ENCODE measurements at places on chromosomes 2 and 18. TPM values are rescaled to one million over a fixed set of nuclear protein-coding genes. Genes with fewer than 3 reads are reported as not detected.

KIF5C gene
- total RNA-seq = 0.42 TPM

POMC gene
- total RNA-seq = not detected

SERPINB3 gene
- 0.11 TPM for total RNA-seq

DPP4 gene
- total RNA-seq = 0.44 TPM

REG3A gene
- not detected for total RNA-seq

ZBTB7C gene
- 0.05 TPM for total RNA-seq

GREB1L gene
- total RNA-seq = 2.2 TPM

CCDC85A gene
- total RNA-seq = 0.11 TPM

CD302 gene
- total RNA-seq = 2.8 TPM

NEURL3 gene
- 1.5 TPM for total RNA-seq

CHRND gene
- not detected for total RNA-seq

NOSTRIN gene
- total RNA-seq = 2.2 TPM

C2orf80 gene
- total RNA-seq = not detected

HSPD1 gene
- total RNA-seq = 751 TPM
